ENCODE measurements at places on chromosomes 11 and 22.

- DNase-seq = no peak
Observed at GRCh38 chr11:118608360-118609227, 1.2 kb downstream of the PHLDB1 start.

DNA sequence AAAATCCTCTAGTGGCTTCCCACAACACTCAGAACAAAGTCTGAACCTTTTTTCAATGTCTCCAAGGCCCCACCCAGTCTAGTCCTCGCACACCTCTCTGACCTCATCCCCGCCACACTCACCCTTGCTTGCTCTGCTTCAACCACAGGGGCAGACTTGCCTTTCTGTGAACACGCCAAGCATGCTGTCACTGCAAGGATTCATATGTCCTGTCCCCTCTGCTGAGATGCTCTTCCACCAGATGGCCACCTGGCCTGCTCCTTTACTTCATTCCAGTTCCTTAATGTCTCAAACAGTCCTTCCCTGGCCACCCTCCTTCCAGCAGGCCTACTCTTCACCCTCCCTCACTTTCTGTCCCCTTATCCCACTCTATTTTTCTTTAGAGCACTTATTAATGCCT is 60.6 kb upstream of the ARHGAP20 start:
- DNase-seq = no peak

DNA sequence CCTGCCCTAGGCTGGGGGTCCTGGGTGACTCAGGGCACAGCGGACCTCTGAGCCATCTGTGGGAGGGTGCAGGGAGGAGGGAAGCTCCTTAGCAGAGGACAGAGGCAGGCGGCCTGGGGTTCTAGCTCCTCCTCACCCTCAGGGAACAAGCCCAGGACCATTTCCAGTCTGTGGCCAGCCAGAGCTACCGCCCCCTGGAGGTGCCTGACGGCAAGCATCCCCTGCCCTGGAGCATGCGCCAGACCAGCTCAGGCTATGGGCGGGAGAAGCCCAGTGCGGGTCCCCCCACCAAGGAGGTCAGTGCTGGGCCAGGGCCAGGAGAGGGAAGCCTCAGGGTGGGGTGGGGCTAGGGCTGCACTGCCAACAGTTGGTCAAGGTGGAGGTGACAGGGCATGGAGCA is 26.0 kb upstream of the LRRC10B start:
- DNase-seq = no peak

GRCh38 chr11:68314203-68315170 is 2.1 kb downstream of the LRP5 start:
- no peak for DNase-seq

- no peak for DNase-seq
Observed at GRCh38 chr11:35089666-35090065, 49.3 kb upstream of the CD44 start.

DNA sequence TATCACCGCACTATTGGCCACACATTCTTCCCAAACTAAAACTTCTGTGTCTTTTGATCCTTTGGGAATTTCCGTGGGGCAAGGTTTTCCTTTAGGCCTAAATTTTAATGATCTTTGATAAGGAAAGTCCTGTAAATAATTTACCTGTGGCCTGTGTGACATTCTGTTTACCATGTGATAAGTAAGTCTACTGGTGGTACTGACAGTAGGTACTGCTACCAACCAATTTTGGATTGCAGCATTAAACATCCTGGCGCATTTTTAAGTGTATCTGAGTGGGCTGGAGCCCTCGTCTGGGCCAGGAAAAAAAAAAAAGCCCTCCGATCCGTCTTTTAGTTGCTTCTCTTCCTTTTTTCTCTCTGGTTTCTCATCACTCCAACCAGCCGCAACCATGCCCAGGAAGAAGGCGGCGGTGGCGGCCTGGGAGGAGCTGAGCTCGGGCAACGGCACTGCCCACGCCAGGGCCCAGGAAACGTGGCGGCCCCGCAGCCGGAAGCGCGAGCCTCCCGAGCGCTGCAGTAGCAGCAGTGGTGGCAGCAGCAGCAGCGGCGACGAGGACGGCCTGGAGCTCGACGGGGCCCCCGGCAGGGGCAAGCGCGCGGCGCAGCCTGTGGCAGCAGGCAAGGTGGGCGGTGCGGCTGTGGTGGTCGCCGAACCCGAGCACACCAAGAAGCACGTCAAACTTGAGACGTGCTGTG is 33.6 kb downstream of the ASRGL1 start:
- no peak for DNase-seq

DNA sequence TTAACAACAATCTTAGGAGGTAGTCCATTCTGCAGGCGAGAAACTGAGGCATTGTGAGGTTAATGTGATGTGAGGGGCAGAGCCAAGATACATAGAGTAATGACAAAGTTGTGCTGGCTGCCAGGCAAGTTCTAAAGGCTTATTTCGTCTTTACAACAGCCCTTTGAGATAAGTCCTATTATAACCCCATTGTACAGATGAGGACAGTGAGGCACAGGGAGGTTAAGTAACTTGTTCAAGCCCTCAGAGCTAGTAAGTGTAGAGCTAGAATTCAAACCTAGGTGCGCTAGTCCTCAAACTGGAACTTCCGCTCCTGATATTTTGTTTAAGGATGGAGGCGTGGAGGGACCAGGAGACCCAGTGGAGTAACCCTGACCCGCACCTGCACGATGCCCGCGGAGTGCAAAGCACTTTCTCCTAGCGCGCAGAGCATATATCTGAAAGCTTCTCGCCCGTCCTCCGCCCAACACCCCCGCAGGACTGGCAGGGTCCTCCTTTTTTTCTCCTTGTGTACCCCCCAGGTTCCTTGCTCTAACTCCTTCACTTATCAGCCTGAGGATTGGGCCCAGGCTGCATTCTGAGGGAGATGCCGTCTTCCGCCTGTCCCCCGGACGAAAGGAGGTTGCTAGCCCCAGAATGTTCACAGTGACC is 4.9 kb upstream of the FLI1 start:
- DNase-seq = no peak

DNA sequence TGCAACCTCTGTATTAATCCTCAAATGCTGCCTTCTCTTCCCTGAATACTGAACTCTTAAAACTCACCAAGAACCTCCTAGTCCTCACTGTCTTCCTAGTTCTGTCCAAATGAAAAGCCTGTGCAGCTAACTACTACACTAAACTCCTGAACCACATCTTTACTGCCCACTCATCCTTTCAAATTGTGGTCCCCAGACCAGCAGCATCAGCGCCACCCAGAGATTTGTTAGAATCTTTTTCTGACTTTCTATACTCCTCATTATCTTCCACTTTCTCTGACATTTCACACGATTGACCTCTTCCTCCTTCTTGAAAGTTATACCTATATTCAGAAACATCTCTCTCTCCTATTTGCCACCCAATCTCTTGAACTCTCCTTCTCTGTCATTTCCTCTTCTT is 461.3 kb downstream of the DLG2 start:
- DNase-seq = no peak

GRCh38 chr11:79675081-79675480 is 234.3 kb upstream of the TENM4 start:
- no peak for DNase-seq

- no peak for DNase-seq
Observed at GRCh38 chr11:44750551-44751465, 24.0 kb downstream of the TSPAN18 start.

- no peak for DNase-seq
Observed at GRCh38 chr11:113446112-113446511, 29.1 kb downstream of the DRD2 start.

- DNase-seq = no peak
Observed at GRCh38 chr11:45795379-45795778, 9.6 kb upstream of the SLC35C1 start.

GRCh38 chr22:37519268-37520195 is at the start of gene CARD10:
Gene CARD10, minus strand, starts transcription at chr22:37519415. Its CDS starts 215 bp downstream, at chr22:37519200.
- no peak for DNase-seq

- DNase-seq = no peak
Observed at GRCh38 chr11:86593833-86594232, 78.6 kb downstream of the ME3 start.

- DNase-seq = no peak
Observed at GRCh38 chr22:22110548-22111266, 128.1 kb upstream of the TOP3B start.

DNA sequence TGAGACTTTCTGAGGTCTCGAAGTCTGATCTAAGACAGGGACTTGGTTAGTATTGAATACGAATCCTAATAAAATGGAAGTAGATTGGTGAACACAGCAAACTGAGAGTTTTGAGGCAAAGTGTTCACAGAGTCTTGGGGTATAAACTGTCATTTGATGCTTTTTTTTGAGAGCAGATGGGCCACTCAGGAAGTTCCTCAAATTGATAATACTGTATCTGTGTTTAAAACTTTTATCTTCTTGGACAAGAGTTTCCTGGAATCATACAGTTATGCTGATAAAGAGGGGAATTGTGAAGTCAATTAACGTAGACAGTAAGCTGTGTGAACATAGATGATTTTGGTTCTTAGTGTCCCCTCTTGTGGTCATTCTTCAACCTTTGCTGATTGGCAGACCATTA is 80.0 kb upstream of the CLPB start:
- no peak for DNase-seq

- no peak for DNase-seq
Observed at GRCh38 chr11:84566671-84567070, 1060.5 kb downstream of the DLG2 start.

DNA sequence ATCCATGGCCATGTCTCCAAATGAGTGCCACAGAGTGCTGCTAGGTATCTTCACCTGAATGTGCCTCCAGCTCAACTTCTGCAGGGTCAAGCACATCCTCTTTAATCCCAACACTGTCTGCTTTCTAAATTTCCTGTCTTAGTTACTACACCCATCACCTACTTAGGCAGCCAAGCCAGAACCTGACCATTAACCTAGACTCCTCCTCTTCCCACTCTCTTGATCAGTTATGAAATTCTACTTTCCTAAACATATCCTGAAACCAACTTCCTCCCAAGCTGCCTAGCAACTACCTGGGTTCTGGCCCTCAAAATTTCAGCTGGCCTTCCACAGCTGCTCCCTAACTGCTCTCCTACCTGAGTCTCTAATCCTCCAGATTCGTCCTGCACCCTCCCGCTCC is 22.7 kb downstream of the CADM1 start:
- no peak for DNase-seq

GRCh38 chr11:15901054-15901453 is 455.3 kb downstream of the SOX6 start:
- no peak for DNase-seq

DNA sequence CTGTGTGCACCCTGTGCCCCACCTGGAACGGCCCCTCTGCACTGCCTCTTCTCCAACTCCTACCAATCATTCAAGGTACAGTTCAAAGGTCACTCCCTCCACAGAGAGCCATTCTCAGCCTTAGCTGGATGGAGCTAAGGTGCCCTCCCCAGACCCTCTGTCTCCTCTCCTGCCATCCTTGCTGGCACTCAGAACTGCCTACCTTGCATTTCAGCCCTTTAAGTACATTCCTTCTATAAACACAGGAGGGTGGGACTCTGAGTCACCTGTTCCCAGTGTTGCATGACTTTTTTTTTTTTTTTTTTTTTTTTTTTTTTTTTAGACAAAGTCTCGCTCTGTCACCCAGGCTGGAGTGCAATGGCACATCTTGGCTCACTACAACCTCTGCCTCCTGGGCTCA is 8.6 kb downstream of the TTLL1 start:
- DNase-seq = no peak

- DNase-seq = peak; percentile 24
Observed at GRCh38 chr22:17781319-17782031, 7.2 kb upstream of the BID start.

- no peak for DNase-seq
Observed at GRCh38 chr11:94638301-94638901, 71.2 kb downstream of the PIWIL4 start.

DNA sequence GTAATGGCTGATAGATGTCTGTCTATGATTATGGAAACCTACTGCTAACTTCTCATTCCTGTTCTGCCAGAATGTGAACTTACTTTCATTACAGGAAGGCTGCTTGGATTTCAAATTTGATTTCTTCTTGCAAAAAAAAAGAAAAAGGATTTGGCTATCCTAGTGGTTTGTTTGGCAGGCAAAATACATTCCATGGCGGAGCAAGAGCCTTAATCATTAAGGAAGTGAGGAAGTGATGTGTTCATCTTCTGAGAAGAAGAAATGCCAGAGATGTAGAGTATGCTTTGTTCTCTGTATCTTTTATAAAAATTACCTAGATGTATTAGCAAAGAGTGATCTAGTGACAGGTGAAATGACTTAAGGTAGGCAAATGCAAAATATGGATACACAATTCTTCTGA is 356.3 kb downstream of the SOX6 start:
- DNase-seq = no peak

DNA sequence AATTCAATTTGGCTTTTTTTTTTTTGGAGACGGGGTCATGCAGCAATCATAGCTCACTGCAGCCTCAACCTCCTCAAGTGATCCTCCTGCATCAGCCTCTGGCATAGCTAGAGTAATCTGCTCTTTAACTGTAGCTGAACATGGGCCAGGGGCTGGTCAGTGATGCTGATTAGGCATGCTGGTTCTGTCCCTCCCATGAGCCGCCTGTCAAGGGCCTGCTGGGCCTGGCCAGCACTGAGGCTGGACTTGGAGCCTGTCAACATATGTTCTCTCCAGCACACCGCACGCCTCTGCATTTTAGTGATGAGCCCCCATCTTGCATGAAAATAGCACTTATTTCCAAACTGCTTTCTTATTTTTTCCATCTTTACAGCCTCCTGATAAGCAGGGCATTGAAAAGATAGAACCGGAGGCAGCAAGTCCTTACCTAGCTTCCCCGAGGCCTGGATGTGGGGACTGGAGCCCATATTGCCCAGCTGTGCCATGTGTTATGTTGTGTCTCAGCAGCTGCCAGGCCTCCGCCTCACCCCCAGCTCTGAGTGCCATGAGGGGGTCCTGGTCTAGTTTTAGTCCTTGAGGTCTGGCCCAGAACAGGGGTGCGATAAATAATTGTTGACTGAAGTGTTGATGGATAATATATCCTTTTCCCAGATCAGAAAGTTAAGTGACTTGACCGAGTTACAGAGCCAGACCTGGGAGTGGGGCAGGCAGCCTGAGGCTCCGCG is 80.0 kb downstream of the CTTN start:
- DNase-seq = no peak

DNA sequence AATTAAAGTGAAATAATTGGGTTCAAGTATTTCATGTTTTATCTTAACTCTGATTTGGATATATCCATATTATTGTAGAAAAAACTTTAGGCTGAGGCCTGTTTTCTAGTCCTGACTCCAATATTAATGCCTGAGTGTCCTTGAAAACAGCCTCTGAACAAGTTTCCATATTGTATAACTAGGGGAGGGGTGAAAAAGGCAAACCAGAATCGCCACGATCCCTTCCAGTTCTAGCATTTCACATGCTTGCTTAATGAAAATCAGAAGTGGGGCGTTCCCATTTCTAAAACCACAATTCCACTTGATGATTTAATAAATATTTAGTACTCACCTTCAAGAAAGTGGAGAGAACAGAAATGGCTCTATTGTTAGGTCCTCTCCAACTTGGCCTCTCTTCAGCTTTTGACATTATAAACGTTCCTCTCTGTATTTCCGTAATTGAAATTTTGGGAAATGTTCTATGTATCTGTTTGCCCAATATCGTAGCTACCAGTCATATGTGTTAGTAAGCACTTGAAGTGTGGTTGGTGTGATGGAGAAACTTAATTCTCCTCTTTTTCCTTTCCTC is 561.4 kb upstream of the CCDC90B start:
- DNase-seq = no peak

Data from NCI-H2107 (cell line).